ENCODE measurements at places on chromosomes 16 and 17. TPM values are rescaled to one million over a fixed set of nuclear protein-coding genes. Genes with fewer than 3 reads are reported as not detected.

ALOX15 gene
- total RNA-seq: not detected

PRAC2 gene
- total RNA-seq: not detected

FNDC8 gene
- not detected for total RNA-seq

SUZ12 gene
- total RNA-seq: 25.1 TPM

KCNH6 gene
- not detected for total RNA-seq

CCL1 gene
- not detected for total RNA-seq

BAHCC1 gene
- 9.6 TPM for total RNA-seq

KRT12 gene
- total RNA-seq: not detected

APOH gene
- 3.8 TPM for total RNA-seq

EVI2A gene
- total RNA-seq: not detected

SRCIN1 gene
- total RNA-seq: 2.3 TPM

ZFP1 gene
- total RNA-seq: 16.9 TPM

RHBDF1 gene
- 29.3 TPM for total RNA-seq

PRSS53 gene
- 2.7 TPM for total RNA-seq

VTN gene
- 22.7 TPM for total RNA-seq

OTOP3 gene
- not detected for total RNA-seq

ZNF597 gene
- 1.1 TPM for total RNA-seq

HAPSTR1 gene
- 23.6 TPM for total RNA-seq

PROCA1 gene
- 1.4 TPM for total RNA-seq

LGALS9 gene
- total RNA-seq: 1.6 TPM

CCL7 gene
- total RNA-seq: not detected

KRTAP4-6 gene
- total RNA-seq: not detected

NT5M gene
- 7.4 TPM for total RNA-seq

CA4 gene
- not detected for total RNA-seq

HCRT gene
- total RNA-seq: not detected

CASKIN1 gene
- total RNA-seq: 0.35 TPM

MT1M gene
- total RNA-seq: not detected

ANKRD40CL gene
- not detected for total RNA-seq

MIEN1 gene
- total RNA-seq: 84.6 TPM

PPY gene
- not detected for total RNA-seq

SLFN5 gene
- 2.1 TPM for total RNA-seq

ADPRM gene
- total RNA-seq: 8.8 TPM

COPS3 gene
- 150 TPM for total RNA-seq

ZNF205 gene
- 13.8 TPM for total RNA-seq

ZFPM1 gene
- total RNA-seq: 8.1 TPM

UNKL gene
- 17.0 TPM for total RNA-seq

KRTAP2-2 gene
- total RNA-seq: not detected

All from A549 treated with Mapracorat at 1 μM for 4 hours (cell line).